HS-5 (cell line): ENCODE measurements at places on chromosomes 7 and 10.

DNA sequence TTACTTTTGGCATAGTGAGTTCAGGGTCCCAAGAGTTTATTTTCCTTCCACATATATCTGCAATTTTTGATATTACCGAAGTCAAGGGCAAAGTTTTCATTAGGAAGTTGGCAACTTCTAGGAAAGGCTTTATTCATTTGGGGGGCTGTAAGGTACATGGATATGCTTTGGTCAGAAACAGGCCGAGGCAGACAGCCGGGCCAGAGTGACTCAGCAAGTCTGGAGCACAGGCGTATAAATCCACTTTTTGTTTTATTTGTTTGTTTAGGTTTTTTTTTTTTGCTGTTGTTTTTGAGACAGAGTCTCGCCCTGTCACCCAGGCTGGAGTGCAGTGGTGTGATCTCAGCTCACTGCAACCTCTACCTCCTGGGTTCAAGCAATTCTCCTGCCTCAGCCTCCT is 3.7 kb downstream of the ZNF680 start:
- DNase-seq = no peak

GRCh38 chr7:41760293-41760692 is 57.4 kb upstream of the INHBA start:
- DNase-seq = no peak

- DNase-seq = peak; percentile 70
Measured at GRCh38 chr7:155269766-155270585, 27.7 kb upstream of the INSIG1 start.

GRCh38 chr7:147941381-147941780 is 649.2 kb upstream of the C7orf33 start:
- no peak for DNase-seq

GRCh38 chr7:90972906-90973550 is 291.2 kb upstream of the FZD1 start:
- DNase-seq = no peak

- DNase-seq = no peak
Measured at GRCh38 chr7:45053401-45053800, 35.4 kb downstream of the NACAD start.

DNA sequence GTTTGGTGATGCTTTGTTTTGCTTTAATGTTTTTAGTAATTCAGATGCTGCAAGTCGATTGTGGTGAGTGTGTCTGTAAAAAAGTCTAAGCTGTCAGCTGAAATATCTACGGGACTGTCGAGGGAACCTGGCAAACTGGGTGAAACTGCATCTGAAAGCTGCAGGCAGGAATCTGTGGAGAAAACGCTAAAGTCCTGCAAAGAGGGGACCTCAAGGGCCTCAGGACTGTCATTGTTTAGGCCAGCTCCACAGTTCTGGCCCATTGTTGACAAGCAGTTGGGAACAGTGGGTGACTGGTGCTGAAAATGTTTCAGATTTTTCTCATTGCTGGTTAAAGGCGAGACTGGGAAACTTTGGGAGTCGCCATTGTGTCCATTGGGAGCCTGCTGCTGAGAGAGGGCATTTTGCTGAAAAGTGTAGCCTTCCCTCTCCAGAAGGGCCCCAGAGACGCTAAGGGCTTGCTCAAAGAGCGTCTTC is 1.8 kb downstream of the HOXA2 start:
- no peak for DNase-seq

GRCh38 chr7:116395141-116395791 is 104.3 kb upstream of the CAV2 start:
- peak; percentile 64 for DNase-seq

DNA sequence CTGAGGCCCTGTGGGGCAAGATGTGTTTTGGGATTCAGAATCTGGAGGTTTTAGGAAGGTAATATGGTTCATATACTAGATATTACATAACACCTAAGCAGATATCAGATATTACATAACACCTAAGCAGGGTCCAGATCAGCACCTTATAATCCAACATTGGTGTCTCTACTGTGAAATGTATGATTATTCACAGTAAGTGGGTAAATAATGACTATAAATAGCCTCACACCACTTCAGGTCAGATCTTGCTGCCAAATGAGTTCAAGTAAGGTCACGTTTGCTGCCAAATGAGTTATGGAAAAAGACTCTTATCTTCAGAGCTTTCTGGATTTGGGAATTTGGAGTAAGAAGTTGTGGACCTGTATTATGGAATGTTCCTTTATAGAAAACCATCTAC is 14.6 kb downstream of the ADRB1 start:
- no peak for DNase-seq

DNA sequence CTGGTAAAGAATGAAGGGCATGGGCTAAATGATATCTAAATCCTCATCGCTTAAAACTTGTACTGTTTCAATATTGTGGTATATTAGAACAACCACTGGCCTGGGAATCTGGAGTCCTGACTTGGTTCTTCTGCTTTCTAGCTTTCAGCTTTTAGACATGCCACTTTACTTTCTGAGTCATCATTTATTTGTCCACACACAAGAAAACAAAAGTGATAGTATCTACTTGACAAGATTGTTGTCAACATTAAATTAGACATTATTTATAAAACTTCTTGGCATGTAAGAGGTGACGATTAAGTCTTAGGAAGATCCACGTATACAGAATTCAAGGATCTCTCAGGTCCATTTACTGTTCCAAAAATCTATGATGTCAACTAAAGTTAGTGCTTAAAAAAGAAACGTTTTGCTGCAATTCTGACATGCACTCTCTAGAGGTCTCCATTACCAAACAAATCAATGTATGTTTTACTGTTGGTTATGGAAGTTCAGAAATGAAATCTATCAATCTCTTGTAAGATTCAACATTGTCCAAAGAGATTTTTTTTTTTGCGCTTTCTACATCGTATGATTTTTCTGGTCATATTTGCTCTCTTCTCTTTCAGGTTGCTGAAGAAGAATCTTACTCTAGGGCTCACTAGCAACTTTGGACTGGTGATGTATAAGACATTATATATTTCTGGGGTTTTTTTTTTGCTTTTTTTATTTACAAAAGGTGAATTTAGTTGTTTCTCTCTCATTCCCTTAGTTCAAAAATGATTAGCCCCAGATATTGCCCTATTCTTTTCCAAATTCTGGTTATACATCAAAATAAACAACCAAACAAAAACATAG is 53.6 kb upstream of the DYNC1I1 start:
- DNase-seq = no peak

GRCh38 chr10:91672021-91672608 is 39.2 kb upstream of the PPP1R3C start:
- DNase-seq = no peak

- no peak for DNase-seq
Measured at GRCh38 chr7:19930051-19930450, 156.6 kb upstream of the TMEM196 start.

- no peak for DNase-seq
Measured at GRCh38 chr10:62778125-62778524, 26.4 kb upstream of the ADO start.

DNA sequence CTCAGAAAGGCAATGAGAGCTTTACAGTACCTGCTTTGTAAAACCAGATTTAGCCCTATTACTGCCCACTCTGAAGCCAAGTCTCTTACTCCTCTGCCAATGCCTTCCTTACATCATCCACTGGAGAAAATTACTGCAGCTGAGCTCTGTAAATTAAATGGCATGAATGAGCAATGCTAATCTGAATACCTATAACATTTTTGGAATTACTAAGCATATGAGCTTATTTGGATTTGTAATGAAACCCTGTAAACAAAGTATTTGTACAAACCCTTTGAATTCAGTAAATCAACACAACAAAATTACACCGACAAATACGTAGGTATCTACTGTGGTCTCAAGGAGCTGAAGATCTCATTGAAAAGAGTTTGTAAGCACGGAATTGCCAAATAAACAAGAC is 12.1 kb upstream of the CCNY start:
- DNase-seq = no peak

- DNase-seq = no peak
Measured at GRCh38 chr10:15223174-15223573, 54.7 kb upstream of the NMT2 start.
